Epithelial cell of alveolus of lung (primary cell): ENCODE measurements at places on chromosomes 13 and 19. TPM values are rescaled to one million over a fixed set of nuclear protein-coding genes. Genes with fewer than 3 reads are reported as not detected.

Gene KIR2DL3
- not detected in 2 replicates for total RNA-seq

Gene FCGBP
- under 0.01 TPM in 1 of 2 replicates, not detected in the other for total RNA-seq

Gene CRX
- total RNA-seq: not detected in 2 replicates

Gene ATG4D
- 24.6 and 33.5 TPM in 2 replicates for total RNA-seq

Gene POU2F2
- 0.32 and 5.0 TPM in 2 replicates for total RNA-seq

Gene COL5A3
- total RNA-seq: 7.7 and 8.4 TPM in 2 replicates

Gene XPO4
- total RNA-seq: 7.9 and 13.1 TPM in 2 replicates

Gene MAMSTR
- total RNA-seq: 0.56 and 1.6 TPM in 2 replicates

Gene SIGLEC8
- not detected in 2 replicates for total RNA-seq

Gene EXOC3L2
- total RNA-seq: 0.24 TPM in 1 of 2 replicates, not detected in the other

Gene FCER2
- total RNA-seq: not detected in 2 replicates

Gene NDUFB7
- 289 and 360 TPM in 2 replicates for total RNA-seq

Gene ZNF528
- 6.6 and 16.4 TPM in 2 replicates for total RNA-seq

Gene SLC25A41
- not detected in 2 replicates for total RNA-seq

Gene TSHZ3
- 13.6 and 18.6 TPM in 2 replicates for total RNA-seq

Gene OLFM4
- not detected in 2 replicates for total RNA-seq

Gene ZAR1L
- not detected in 2 replicates for total RNA-seq

Gene HMG20B
- 107 and 118 TPM in 2 replicates for total RNA-seq

Gene PCCA
- 11.0 and 24.0 TPM in 2 replicates for total RNA-seq

Gene GJB2
- total RNA-seq: 0.24 and 0.78 TPM in 2 replicates

Gene ZNF799
- 1.3 and 1.6 TPM in 2 replicates for total RNA-seq

Gene TTC9B
- 0.08 TPM in 1 of 2 replicates, not detected in the other for total RNA-seq

Gene ZNF784
- total RNA-seq: 3.9 and 5.3 TPM in 2 replicates

Gene CGB5
- 12.3 TPM in 1 of 2 replicates, not detected in the other for total RNA-seq

Gene FPR3
- total RNA-seq: under 0.01 TPM in 1 of 2 replicates, not detected in the other

Gene ZNF90
- 1.8 and 5.2 TPM in 2 replicates for total RNA-seq

Gene ZNF253
- total RNA-seq: 3.9 and 7.9 TPM in 2 replicates

Gene CPT1C
- total RNA-seq: 15.8 and 50.0 TPM in 2 replicates

Gene DNMT1
- 99.0 and 101 TPM in 2 replicates for total RNA-seq

Gene ZNF579
- 7.2 and 13.8 TPM in 2 replicates for total RNA-seq

Gene PGLYRP1
- not detected in 2 replicates for total RNA-seq

Gene DNAJC15
- total RNA-seq: 11.3 and 23.5 TPM in 2 replicates

Gene PLPPR3
- total RNA-seq: 1.7 and 102 TPM in 2 replicates

Gene MEIOSIN
- 0.13 TPM in 1 of 2 replicates, not detected in the other for total RNA-seq

Gene MYH14
- 0.65 TPM in 1 of 2 replicates, not detected in the other for total RNA-seq

Gene KCNJ14
- total RNA-seq: 0.26 and 0.88 TPM in 2 replicates

Gene KIR3DL1
- total RNA-seq: not detected in 2 replicates

Gene SIGLEC11
- total RNA-seq: not detected in 2 replicates

Gene ZNF506
- 6.5 and 18.7 TPM in 2 replicates for total RNA-seq

Gene ZNF709
- 0.91 and 2.0 TPM in 2 replicates for total RNA-seq

Gene ARHGEF18
- total RNA-seq: 27.9 and 41.5 TPM in 2 replicates

Gene TICAM1
- total RNA-seq: 4.1 and 5.1 TPM in 2 replicates

Gene WDR87
- not detected in 2 replicates for total RNA-seq

Gene GTF2F1
- 37.9 and 71.2 TPM in 2 replicates for total RNA-seq

Gene NMRK2
- not detected in 2 replicates for total RNA-seq

Gene UGGT2
- 24.6 and 31.2 TPM in 2 replicates for total RNA-seq

Gene SIGLEC9
- total RNA-seq: not detected in 2 replicates

Gene A1BG
- 5.0 and 69.1 TPM in 2 replicates for total RNA-seq

Gene ZSCAN22
- total RNA-seq: 1.4 and 2.6 TPM in 2 replicates

Gene IL12RB1
- total RNA-seq: not detected in 2 replicates

Gene PRSS57
- 1.9 TPM in 1 of 2 replicates, not detected in the other for total RNA-seq
